ENCODE measurements at places on chromosomes 6 and 20. TPM values are rescaled to one million over a fixed set of nuclear protein-coding genes. Genes with fewer than 3 reads are reported as not detected.
A peak's percentile ranks its signal among the peaks of the same experiment; 100 is the strongest.

ADGRG6 gene
- polyA plus RNA-seq: 53.9 TPM

LRRN4 gene
- 0.04 TPM for polyA plus RNA-seq

DNA sequence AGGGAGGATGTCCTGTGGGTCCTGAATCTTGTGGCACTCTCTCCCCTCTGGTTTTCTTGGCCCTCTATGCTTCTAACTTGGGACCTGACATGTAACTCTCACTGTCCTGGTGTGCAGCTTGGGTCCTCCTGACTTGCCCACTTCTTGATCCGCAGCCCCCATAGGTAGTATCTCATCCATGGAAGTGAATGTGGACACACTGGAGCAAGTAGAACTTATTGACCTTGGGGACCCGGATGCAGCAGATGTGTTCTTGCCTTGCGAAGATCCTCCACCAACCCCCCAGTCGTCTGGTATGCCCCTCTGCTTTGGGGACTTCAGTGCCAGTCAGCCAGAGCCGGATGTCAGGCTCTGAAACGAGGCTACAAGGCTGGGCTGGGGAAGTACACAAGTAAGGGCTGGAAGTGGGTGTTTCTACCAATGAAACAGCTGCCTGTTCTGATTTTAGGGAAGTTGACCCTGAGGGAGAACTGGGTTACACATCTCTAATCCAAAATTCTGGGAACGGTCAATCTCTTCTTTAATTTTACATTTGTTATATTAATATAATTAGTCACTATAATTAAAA lies 641 bp downstream of the DBNDD2 start:
- DNase-seq: no peak

DNA sequence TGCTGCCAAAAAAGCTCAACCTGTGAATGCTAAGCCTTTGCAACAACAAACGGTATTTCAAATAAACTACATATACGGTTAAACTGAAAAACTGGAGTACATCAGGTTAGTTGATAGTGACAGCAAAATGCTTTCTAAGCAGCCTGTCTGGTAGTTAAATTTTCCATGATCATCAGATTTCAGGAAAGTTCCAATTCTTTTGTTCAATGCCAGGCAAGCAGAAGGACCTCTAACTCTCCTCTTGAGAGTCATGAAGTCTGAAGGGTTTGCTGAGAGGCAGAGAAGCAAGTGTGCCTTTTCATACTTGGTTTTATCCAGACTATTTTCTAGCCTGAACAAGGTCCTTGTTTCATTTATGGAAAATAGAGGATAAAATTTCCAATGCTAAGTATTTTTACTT lies 4.5 kb downstream of the FLRT3 start:
- DNase-seq: no peak

RAET1G gene
- 24.4 TPM for polyA plus RNA-seq

DNA sequence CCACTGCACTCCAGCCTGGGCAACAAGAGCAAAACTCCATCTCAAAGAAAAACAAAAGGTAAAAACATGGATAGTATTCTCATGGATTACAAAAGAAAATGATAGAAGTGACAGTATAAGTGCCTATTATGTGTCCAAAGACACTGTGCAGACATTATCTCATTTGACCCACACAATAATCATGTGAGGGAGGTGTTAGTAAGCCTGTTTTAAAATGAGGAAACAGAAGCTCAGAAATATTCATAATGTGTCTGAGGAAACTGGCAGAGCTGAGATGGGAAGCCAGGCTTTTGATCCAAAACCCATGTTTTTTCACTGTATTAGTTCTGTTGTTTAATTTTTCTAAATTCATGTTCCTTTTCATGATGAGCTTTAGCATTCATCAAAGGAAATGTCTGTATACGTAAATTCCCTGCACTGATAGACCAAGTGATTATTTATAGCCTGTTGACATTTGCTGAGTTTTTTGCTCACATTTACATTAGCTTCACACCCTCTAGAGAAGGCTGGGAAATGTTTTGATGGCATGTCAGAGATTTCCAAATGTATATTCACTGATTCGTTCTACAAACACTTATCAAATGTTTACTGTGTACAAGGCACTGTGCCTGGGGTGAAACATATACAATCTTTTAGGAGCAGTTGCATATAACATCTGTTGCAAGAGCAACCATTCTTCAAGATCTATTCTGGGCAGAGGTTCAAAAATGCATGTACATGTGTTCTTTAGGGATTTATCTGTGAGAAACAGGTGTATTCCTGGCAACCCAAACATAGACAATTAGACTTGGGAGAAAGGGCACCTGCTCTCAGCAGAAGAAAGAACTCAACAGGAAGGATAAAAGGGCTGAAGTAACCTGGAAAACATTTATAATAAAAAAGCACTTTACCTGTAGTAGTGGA lies 331.5 kb downstream of the SAMD5 start:
- no peak for DNase-seq

DNA sequence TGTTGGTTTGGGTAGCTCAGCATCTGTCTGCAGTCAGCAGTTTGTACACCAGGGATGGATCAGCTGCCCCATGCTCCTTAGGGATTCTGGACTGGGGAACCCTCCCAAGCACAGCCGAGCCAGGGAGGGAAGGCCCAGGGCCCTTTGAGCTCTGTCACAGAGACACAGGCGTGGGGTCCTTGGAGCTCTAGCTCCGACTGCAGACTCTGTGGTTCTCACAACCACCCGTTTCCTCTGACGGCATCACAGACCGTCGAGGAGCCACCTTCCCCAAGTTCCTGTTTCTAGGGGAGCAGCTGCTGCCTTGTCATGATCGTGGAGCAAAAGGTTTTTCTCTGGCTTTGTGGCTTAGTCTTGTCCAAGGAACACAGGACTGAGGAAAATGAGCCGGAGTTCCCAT lies at the start of gene SLA2:
Gene SLA2 (minus strand): TSS at position 199 of the 400 bp plus-strand sequence. CDS start 4,861 bp downstream, outside the sequence.
- no peak for DNase-seq

OGFR gene
- 36.7 TPM for polyA plus RNA-seq

GRCh38 chr20:50711113-50711825 lies 19.9 kb upstream of the RIPOR3 start:
- no peak for DNase-seq

GRCh38 chr6:149895833-149896271 lies 2.1 kb downstream of the RAET1E start:
- DNase-seq: peak; percentile 46

DNA sequence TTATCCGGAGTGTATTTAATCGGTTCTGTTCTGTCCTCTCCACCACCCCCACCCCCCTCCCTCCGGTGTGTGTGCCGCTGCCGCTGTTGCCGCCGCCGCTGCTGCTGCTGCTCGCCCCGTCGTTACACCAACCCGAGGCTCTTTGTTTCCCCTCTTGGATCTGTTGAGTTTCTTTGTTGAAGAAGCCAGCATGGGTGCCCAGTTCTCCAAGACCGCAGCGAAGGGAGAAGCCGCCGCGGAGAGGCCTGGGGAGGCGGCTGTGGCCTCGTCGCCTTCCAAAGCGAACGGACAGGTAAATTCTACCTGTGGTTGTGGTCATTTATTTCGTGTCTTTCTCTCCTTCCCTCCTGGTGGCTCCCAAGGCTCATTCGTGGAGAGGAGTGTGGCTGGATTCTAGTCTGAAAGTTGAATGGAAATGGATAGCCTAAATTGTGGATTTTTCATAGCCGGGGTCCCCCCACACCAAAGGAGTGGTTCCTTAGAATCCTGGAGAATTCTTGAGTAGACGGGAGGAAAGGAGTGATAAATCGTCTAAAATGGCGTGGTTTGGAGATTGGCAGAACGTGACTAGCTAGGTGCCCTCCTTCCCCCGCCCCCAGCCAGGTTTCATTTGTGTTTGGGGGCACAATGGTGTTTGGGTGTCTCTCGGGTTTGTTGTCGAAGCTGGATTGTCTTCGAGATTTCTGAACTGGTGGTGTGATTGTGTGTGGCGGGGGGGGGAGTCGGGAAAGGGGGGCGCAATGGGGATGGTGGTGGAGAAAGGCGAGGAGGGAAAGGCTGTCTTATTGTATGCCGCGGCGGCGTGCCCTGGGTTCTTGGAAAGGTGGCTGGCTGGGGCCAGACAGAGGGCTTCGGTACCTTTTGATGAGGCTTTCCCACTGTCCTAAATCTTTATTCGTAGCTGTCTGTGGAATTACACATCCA lies 673 bp downstream of the MARCKS start:
- DNase-seq: peak; percentile 38

BPIFB4 gene
- polyA plus RNA-seq: not detected

- DNase-seq: no peak
These were observed 13.0 kb upstream of the SNHG17 start for GRCh38 chr20:38447931-38448675.

KHDC1L gene
- polyA plus RNA-seq: not detected

DNA sequence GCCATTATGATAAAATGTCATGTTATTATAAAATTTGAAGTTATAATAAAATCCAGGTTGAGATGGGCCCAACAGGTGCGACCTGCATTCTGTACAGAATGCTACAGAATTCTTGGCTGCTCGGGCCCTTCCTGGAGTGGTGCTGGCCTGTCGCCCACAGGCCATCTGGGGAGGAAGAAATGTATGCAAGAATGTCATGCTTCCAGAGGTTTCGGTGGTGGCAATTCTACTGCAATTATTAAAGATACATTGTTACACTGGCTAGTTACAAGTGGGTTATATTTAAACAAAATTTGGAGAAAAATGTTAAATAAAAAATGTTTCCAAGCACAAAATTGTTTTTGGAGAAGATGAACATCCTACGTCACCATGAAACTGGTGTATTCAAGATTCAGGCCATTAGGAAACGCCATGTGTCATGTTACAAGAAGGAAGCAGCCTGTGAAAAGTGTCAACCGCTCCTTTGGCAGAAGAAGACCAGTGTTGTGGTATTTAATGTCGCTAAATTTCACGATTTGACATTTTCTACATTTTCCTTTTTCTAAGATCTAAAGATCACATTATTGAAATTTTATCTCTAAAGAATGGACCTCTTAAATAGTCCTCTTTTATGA lies 7.1 kb downstream of the RAMACL start:
- no peak for DNase-seq

GRCh38 chr20:56899506-56899905 lies 270.4 kb downstream of the TFAP2C start:
- no peak for DNase-seq

- no peak for DNase-seq
These were observed 17.5 kb downstream of the PTK7 start for GRCh38 chr6:43093436-43094289.

GRCh38 chr20:18321976-18322950 lies 33.9 kb downstream of the ZNF133 start:
- DNase-seq: no peak

- DNase-seq: no peak
These were observed 3.0 kb downstream of the ENPP3 start for GRCh38 chr6:131640100-131640499.

GRCh38 chr6:157675831-157676230 lies 147.2 kb upstream of the SNX9 start:
- DNase-seq: no peak
